ENCODE measurements at places on chromosomes 1 and 21.
A peak's percentile ranks its signal among the peaks of the same experiment; 100 is the strongest.

DNA sequence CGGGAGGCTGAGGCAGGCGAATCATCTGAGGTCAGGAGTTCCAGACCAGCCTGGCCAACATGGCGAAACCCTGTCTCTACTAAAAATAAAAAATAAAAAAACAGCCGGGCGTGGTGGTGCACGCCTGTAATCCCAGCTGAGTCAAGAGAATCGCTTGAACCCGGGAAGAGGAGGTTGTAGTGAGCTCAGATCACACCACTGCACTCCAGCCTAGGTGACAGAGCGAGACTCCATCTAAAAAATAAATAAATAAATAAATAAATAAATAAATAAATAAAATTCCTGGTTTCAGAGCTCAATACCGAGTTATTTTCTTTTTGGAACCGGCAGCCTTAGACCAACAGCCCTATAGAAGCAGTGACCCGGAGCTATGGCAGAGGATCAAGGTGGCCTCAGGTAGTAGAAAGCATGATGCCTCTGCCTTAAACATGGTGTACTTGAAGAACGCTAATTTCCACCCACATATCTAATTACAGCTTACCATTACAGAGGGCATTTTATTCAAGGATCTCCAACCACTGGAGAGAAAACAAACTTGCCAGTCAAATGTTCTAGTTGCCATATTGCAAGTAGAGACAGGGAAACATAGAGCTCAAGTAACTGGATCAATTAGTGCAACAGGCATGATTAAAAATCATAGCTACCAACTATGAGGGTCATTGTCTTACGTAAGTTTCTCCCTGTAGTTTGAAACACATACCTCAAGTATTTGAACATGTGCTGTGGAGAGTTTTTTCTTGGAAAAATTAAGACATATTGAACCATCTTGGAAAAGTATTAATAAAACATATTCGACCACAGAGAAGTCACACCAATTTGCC lies 2.0 kb upstream of the ENAH start:
- DNase-seq = no peak

DNA sequence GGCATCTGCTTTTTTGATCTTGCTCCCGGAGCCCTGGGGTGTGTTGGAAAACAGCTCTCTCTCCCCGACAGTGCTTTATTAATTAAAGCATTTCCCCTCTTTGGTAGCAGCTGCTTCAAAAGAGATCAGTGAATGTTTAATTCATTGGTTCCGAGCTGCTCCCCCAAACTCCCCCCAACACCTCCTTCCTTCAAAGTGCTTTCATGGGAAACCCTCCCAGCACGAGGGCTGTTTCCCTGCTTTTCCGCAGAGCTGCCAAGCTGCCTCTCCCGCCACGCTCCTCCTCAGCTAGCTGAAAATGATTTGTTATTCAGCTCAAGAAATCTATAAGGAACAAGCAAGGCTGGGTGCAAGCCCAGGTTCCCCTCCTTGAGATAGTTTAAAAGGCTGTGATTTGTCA lies 40.0 kb upstream of the DISP3 start:
- DNase-seq = no peak

DNA sequence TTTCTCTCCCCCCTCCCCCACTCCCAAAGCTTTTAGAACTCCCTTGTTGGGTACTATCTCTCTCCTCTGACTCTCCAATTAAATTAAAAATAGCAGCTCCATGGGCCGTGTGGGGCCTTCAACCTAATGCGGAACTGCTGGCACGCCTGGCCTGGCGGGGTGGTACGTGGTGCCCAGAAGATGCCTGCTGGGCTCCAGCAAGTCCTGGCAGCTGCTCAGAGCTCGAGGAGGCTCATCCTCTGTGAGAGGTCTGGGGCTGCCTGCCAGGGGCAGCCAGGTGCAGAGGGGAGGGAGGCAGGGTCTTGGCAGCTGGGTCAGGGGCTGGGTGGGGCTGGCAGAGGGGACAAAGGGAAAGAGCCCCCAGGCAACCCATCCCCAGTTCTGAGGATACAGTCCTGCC lies 74.4 kb downstream of the ACTL8 start:
- DNase-seq = no peak

- no peak for DNase-seq
Measured at GRCh38 chr1:104726917-104727316, 977.2 kb downstream of the AMY1C start.

- DNase-seq = peak; percentile 10
Measured at GRCh38 chr1:33255347-33256220, 708 bp upstream of the ZNF362 start.

DNA sequence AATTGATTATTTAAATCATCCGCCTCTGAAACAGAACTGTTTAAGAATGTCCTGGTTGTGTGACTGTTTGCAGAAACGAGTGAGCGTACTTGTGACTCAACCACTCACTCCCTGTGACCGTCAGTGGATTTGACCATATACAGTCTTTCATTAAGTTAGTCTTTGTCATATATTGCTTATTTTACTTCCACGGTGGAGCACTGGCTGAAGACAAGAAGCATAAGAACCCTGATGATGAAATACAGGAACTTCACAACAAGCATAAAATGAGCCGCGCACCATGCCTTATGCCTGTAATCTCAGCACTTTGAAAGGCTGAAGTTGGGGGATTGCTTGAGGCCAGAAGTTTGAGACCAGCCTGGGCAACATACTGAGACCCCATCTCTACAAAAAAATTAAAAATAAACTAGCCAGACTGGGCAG lies 194.0 kb downstream of the TOMM20 start:
- DNase-seq = no peak

DNA sequence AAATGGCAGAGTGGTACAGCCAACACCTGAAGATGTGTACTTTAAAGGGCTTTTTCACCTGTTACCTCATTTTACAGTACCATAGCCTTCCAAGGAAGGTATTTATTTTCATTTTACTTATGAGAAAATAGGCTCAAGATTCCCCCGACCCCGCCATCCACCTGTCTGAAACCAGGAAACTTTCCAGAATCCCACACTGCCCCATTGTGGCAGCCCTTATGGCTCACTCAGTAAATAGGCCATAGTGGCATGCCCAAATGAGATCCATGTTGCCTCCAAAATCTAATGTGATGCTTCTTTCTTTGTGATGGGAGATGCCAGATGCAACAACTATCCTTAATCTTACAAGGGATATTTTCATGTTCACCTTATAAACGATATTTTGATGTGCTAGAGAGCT lies 97.8 kb downstream of the EBNA1BP2 start:
- no peak for DNase-seq

Data from stimulated activated CD4-positive, alpha-beta T cell treated with anti-CD3 and anti-CD28 coated beads, TNF-alpha, amount 100 ng/mL, for 24 hours (primary cell).